ENCODE measurements at places on chromosomes 7 and 10.

GRCh38 chr7:68158686-68159295, 1162.2 kb downstream of the TYW1 start:
- no peak for DNase-seq

- no peak for DNase-seq
Measured at GRCh38 chr10:29740981-29741545, 106.3 kb upstream of the SVIL start.

GRCh38 chr7:44318332-44318731, 7.1 kb downstream of the CAMK2B start:
- DNase-seq: no peak

- no peak for DNase-seq
Measured at GRCh38 chr10:52083422-52083821, 230.7 kb upstream of the DKK1 start.

- DNase-seq: no peak
Measured at GRCh38 chr10:63711361-63711760, 190.2 kb downstream of the REEP3 start.

DNA sequence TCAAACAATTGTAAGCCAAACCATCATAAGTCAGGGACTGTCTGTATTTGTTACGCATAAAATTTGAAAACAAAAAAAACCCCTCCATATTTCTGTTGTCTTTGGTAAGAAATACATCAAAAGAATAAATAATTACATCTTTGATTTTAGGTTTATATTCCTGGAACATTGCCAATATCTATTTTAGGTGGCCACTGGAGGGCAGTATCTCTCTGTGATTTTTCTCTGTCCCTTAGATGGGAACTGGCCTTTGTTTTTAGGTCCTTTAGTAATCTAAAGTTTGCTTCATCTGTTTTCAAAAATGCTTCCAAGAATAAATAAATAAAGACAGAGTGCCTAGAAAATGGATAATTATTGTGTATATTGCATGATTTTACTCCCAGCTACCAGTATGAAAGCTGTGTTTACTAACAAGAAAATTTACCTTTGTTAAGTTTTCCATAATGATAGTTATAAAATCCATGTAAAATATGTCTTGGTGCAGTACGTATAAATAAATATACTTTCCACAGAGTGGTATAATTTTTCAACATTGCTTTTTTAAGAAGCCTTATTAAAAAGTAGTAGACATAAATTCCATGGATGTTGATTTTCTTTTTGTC, 64.2 kb downstream of the PHYHIPL start:
- DNase-seq: no peak

DNA sequence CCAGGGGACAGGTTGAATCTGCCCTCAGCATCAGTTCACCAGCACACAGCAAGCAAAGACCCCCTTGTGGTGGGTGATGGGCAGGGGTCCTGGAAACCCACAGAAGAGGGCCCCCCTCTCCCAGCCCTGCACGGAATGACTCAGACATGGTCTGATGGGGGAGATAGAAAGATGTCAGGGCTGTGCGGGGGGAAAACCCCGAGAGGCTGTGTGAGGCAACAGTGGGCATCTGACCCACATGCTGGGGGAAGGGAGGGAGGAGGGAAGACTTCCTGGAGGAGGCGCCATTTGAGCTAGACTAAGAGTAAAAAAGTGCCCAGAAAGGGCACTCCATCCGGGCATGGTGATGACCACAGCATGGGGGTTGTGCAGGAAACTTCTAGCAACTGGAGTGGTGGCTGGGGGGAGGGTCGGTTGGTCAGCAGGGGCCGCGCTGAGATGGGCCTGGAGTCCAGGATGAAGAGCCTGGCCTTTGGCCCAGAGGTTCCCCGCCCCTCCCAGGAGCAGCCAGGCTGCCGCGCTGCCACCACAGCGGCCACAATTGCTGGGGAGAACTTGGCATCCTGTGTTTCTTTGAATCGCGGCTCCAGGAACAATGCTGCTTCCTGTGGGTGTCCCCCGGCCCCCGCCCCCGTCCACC, 2.5 kb downstream of the LFNG start:
- peak; percentile 60 for DNase-seq

GRCh38 chr10:114922003-114922402, 16.0 kb upstream of the TRUB1 start:
- no peak for DNase-seq

DNA sequence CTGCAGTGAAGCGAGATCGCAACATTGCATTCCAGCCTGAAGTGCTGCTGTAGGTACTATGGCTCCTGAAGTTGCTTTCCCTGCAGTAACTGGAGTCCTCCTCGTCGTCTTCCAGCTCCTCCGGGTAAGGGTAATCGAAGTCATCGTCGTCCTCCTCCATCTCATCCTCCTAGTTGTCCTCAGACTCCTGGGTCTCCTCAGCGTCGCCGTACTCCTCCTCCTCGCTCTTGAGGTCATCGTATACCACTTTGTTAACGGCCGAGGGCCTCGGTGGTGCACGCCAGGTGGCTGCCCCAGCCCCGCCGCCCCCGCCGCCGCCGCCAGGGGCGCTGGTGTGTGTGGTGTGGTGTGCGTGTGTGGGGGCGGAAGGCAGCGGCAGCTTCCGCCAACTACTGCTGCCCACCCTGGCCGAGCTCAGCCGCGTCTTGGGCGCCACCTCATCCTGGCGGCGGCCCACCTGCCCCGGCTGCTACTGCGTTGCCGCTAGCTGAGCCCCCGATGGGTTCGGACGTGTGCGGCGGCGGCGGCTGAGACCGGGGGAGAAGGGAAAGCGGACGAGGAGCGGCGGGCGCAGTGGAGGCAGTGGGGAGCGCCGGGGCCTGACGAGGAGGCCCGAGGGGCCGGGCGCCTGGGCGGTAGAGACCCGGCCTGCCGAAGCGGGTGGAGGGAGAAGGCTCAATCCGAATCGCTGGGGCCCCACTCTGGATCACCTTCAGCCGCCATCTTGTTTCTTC, 11.8 kb upstream of the ACBD5 start:
- peak; percentile 73 for DNase-seq

GRCh38 chr10:12051241-12051640, 8.6 kb upstream of the UPF2 start:
- DNase-seq: no peak

DNA sequence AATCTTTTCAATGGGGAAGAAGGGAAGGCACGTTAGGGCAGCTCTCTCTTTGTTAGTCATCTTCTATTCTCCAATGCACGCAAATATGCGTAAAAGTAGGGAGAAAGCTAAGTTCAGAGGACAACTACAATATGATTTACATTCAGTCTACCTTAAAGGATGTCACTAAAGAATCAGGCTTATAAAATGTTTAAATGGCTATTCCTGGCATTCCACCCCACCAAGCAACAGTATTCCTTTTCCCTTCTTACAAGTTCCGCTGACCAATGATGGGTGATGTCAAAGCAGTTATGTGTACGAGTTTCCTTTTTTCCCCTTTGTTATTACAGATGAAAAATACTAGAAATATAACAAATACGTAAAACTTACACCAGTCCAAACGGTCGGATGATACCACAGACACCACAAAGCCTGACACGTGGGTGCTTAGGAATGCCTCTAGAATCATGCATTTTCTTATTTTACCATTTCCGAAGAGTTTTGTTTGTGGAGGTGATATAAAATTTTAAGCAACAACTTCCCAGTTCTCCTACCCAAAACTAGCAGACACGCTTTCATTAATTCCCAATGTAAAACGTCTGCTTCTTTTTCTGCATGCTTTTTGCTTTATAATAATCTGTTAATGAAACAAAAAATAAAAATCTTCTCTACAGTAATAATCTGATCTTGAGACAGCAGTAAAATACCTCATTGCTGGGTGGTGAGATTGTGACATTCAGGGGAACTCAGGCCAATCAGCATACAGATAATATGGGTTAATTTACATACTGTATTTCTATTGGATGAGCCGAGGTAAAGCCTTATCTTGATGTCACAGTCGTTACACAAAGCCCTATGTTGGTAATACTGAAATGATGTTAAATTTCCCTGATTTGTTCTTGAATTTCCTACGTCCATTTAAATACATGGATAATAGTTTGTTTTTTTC, 708 bp upstream of the GPR85 start:
- no peak for DNase-seq

DNA sequence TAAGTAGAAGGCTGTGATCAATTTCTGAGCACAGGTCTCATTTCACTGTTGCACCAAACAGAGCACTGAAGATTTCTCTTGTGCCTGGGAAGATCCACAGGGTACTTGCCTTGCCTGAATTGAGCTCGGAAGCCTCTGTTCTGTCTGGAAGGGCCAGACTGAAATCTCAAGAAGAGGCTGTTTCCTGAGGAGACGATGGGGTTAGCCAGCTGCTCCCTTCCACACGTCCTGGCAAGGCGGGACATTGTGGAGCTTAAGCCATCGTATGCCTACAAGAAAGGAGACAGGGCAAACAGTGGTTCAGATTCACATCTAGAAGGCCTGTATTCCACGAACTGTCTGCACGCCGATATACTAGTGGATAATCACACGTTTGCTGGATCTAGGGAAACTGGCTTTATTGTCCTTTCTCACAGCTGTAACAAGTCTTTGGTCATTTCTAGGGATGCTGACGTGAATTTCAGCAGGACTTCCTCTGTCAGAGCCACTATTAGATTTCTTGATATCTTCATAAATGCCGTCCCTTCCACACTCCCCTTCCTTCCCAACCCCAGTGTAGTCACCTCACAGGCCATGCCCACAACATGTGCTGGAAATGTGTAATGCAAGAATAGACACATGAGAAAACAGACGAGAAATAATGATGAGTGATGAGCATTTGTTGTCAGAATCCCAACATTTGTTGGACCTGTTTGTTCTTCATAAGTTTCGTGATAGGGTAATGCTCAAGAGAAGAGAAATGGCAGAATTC, 137.2 kb upstream of the RSU1 start:
- DNase-seq: no peak

DNA sequence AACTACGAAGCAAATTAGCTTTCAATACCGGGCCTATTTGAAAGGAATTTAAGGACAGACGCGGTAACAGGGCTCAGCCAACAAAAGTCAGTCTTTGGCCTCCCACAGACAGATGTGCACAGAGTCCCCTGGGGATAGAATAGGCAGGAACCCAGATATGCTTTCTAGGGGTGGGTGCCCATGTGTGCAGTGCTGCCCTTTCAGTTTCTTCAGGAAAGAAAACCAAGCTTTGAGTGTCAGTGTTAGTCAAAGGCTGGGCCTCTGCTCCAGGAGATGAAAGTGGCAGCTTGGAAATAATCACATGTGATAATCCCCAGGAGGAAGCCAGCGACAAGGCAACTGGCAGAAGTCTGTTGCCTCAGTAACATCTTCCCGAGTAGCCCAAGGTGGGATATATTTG, 43.8 kb upstream of the CSTF2T start:
- DNase-seq: no peak

- no peak for DNase-seq
Measured at GRCh38 chr7:51034521-51035264, 252.0 kb upstream of the GRB10 start.

- no peak for DNase-seq
Measured at GRCh38 chr7:90187507-90188050, 24.0 kb upstream of the STEAP2 start.

DNA sequence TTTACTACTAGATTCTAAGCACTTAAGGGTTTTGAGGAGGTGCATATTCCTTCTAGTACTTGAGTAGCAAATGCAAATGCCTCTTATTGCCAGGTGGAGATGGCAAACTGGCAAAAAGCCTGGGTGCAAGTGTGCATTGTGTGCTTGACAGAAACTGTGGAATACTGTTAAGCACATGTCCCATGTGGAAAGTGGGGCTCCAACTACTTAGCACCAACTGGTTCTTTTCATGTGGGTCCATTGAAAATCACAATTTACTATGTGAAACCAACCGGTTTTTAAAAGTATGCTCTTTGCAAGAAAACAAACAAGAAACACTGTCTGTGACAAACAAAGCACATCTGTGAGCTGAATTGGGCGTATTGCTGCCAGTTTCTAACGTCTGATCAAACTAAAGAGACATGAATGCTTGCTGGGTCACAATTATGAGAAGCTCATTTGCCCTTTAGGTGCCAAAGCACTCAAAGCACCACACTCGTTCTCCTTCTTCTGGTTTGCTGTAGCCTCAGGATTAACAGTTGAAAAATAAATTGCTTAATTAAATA, 197.4 kb downstream of the SEMA3E start:
- no peak for DNase-seq

- DNase-seq: no peak
Measured at GRCh38 chr10:97327348-97328294, 6.9 kb downstream of the FRAT2 start.

GRCh38 chr7:322111-322671, 32.2 kb downstream of the FOXL3 start:
- peak; percentile 83 for DNase-seq

DNA sequence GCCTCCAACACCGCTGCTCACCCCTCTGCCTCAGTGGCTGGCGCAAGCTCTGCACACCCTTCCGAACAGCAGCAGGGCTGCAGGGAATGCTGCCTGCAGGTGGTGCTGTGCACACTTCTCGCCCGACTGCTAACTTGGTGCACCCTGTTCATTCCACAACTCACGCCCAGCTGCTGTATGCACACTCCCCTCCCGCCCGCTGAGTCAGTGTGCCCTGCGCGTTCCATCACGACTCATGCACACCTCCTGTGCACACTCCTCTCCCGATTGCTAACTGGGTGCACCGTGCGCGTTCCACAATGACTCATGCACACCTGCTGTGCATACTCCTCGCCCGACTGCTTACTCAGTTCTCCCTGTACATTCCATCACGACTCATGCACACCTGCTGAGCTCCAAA, 21.5 kb downstream of the ADARB2 start:
- DNase-seq: no peak

DNA sequence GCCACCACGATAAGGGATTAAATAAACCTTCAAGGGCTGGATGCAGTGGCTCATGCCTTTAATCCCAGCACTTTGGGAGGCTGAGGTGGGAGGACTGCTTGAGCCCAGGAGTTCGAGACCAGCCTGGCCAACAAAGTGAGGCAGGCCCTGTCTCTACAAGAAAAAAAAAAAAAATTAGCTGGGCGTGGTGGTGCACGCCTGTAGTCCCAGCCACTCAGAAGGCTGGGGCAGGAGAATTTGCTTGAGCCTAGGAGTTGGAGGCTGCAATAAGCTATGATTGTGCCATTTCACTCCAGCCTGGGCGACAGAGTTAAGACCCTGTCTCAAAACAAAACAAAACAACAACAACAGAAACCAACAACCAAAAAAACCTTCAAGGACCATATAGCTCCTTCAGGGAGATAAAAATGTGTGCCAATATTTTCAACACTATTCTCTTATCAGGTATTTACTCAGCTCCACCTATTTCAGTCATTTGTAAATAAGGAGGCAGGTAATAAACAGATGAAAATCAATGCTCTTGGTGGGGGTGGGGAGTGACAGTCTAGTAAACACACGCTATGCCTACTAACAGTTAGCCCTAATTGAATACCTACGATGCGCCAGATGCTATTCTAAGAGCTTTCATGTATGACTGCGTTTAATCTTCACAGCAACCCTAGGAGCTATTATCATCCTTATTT, 13.2 kb downstream of the BAIAP2L1 start:
- no peak for DNase-seq

DNA sequence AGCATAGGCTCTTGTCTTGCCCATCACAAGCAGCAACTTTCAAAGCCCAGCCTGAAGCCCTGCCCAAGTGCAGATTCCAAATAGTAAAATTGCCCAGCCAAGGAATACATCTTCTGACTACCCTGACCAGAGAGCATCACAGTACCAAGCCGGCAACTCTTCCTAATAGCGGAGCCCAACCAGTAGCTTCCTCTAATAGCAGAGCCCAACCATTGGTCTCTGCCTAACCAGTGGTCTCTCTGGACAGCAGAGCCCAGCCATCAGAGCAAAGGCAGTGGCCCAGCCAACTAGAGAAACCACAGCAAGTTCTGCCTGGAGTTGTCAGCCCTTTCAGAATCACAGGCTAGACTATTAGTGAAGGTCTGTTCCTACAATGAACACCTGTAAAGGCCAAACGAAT, 285.6 kb downstream of the HGF start:
- no peak for DNase-seq
